ENCODE measurements at places on chromosomes 1 and 21. TPM values are rescaled to one million over a fixed set of nuclear protein-coding genes. Genes with fewer than 3 reads are reported as not detected.

- H3K27me3 ChIP-seq: no peaks in the 10 kb centered on the region
- DNase-seq: no peak
- H3K27ac ChIP-seq: no peak overlapping the region
- no peaks in the 10 kb centered on the region for H3K36me3 ChIP-seq
- no peak overlapping the region for H3K4me3 ChIP-seq
Measured at GRCh38 chr1:66364578-66365391, 169.2 kb upstream of the SGIP1 start.

Gene HES3
- not detected for total RNA-seq

DNA sequence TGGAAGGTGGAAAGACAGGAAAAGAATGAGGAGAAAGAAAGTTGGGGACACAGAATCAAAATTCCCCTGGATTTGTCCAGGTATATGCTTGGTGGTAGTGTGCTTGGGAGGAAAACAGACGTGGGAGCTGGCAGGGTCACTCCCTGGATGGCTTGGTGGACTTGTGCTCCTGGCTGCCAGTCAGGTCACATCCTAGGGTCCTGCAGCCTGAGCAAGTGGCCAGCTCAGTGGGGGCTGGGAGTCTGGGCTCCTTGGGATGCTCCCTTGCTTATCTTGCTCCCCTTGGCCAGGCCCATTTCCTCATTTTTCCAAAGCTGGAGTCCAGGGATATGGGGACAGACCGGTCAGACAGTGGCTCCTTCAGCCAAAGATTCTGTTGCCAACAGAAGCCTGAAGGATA, 144.0 kb downstream of the CNIH3 start:
- H3K27ac ChIP-seq: no peak overlapping the region
- no peaks in the 10 kb centered on the region for H3K27me3 ChIP-seq
- no peaks in the 10 kb centered on the region for H3K4me1 ChIP-seq
- no peak overlapping the region for H3K4me3 ChIP-seq

GRCh38 chr1:116259663-116260062, 113.4 kb upstream of the ATP1A1 start:
- H3K27ac ChIP-seq: no peak overlapping the region
- no peaks in the 10 kb centered on the region for H3K27me3 ChIP-seq

DNA sequence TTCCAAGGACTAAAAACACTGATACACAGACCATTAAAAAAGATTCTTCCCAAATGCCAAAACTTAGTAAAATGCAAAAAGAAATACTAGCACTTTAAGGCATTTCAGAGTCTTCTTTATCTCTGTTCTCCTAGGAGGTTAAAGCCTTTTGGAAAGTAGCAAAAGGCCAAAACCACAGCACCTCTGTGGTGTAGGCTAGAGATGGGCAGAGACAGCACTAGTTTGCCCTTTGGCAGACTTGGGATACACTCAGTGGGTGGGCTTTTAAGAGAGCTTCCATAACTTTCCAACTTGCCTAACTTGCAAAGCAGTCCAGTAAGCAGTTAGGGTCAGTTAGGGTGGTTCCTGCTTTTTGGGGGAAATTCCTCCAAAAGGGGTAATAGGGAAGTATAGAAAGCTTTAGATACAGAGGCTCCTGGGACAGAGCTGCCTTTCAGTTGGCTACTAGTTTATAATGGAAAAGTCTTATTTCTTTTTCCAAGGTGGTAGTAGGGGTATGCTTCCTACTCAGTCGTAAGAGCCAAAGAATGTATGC, 17.9 kb upstream of the PTCH2 start:
- H3K27me3 ChIP-seq: no peaks in the 10 kb centered on the region
- H3K4me3 ChIP-seq: no peak overlapping the region
- no peak overlapping the region for H3K27ac ChIP-seq
- no peak for DNase-seq

GRCh38 chr1:41360074-41360785, 1.0 kb upstream of the FOXO6 start:
- peaks cover 32% of the 10 kb centered on the region for H3K27me3 ChIP-seq
- peak overlapping the region; percentile 54 for H3K4me3 ChIP-seq
- H3K4me1 ChIP-seq: peaks cover 2% of the 10 kb centered on the region
- no peaks in the 10 kb centered on the region for H3K36me3 ChIP-seq
- no peak for DNase-seq
